ENCODE measurements at places on chromosomes 16 and 17.

- DNase-seq = no peak
Observed at GRCh38 chr16:15807603-15808009, 49.2 kb downstream of the MYH11 start.

- no peak for DNase-seq
Observed at GRCh38 chr17:49528966-49529365, 33.9 kb downstream of the NGFR start.

DNA sequence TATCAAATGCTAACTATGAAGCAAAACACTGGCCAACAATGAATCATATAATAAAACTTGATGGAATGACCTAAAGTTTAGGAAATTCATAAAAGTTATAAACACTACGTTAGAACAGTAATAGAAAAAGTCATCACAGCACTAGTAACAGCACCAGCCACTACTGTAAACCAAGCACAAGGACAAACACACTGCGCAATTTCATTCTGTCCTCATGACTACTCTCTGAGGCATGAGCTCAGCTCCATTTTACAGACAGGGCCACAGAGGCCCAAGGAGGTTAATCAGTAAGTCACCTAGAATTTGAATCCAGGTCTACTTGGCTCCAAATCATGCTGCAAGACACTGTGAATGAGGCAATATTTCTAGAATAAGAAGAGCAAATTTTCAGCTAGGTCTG is 13.4 kb downstream of the EMC8 start:
- no peak for DNase-seq

- DNase-seq = peak; percentile 59
Observed at GRCh38 chr17:58706351-58707140, 14.1 kb downstream of the RAD51C start.

- no peak for DNase-seq
Observed at GRCh38 chr16:49336581-49336980, 37.0 kb upstream of the C16orf78 start.
